ENCODE measurements at places on chromosomes 2 and 18.

GRCh38 chr2:142857256-142858164 is 20.0 kb upstream of the KYNU start:
- DNase-seq = no peak

DNA sequence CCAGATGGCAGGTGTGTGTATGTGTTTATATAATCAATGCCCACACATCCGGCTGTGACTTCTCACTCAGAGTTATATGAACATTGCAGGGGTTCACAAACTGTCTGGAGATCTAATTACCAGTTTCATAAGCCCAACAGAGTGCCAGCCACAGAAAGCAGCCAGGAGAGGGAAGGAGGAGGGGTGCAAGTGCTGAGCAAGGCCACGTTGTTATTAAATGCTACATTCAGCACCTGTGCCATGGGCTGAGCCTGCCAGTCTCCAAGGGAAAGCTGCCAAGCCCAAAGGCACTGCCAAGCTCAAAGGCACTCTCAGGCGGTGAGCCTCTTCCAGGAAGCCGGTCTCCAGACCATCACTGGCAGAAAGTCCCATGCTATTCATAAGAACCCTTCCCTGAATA is 17.4 kb downstream of the XDH start:
- DNase-seq = no peak

DNA sequence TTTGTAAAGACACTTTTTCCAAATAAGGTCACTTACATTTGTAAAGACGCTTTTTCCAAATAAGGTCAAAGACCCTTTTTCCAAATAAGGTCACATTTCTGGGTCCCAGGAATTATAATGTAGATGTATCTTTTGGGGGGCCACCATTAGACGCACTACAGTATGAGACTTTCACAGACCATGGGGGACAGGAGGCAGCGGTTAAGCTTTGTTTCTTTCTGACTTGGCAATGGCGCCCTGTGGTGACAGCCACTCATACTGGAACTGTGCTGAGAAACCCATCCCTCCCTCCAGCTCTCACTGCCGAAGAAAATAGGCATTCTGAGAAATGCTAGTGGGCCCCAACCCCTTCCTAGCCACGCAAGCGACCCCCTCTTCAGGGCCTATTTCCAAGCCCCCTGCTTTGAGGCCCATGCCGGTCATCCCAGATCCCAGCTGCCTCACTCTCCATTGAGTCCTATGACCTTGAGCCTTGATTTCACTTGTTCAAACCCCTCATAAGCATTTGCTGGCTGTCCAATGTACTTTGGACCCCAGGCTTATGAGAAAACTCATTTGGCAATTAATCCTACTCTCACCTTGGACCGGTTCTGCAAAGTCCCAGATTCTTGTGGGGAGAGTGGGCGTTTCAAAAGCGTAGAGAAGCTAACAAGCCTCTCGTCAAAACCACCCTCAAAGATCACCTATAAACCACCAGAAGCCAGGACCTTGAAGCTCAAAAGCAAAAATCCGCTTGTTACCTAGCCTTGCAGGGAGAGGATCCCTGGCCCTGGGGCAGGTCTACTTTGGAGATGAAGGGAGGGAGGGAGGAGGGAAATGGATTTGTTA is 11.3 kb upstream of the SPATA3 start:
- no peak for DNase-seq

DNA sequence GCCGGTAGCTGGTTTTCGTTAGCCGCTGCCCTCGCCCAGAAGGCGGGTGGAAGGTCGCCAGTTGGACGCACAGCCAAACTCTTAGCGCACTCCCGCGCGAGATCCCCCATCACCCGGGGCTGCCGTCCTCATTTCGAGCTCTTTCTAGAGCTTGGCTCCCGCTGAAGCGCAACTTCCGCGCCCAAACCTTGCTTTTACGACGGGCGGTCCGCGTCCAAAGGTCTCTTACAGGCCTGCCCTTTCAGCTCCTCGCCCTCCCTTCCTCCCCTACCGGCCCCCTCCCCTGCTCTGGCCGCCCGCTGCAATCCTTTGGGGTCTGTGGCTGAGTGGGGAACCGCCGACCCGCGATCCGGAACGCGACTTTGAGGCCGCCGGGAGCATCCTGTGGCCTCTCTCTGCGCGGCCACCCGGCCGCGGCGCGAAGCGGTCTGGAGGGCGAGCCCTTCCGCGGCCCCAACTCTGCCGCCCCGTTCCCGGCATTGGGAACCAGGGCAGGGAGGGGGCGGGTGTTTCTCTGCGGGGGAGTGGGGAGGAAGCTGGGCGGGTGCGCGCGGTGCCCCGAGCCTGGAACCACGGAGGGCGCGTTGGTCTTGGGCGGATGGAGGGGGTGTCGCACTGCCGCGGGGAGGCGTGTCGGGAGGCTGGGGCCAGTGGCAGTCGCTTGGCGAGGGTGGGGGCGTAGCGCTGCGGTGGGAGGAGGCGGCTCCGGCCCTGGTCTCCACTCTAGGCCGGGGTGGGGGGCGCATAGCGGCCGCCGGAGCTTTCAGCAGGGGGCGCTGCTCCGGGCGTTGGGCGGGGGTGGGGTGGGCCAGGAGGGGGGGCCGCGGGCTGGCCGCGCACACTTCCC is at the start of gene GDF7:
GDF7 (plus strand) TSS at position 841 of the 847 bp plus-strand sequence. CDS start 96 bp downstream, outside the sequence.
- DNase-seq = peak; percentile 4

DNA sequence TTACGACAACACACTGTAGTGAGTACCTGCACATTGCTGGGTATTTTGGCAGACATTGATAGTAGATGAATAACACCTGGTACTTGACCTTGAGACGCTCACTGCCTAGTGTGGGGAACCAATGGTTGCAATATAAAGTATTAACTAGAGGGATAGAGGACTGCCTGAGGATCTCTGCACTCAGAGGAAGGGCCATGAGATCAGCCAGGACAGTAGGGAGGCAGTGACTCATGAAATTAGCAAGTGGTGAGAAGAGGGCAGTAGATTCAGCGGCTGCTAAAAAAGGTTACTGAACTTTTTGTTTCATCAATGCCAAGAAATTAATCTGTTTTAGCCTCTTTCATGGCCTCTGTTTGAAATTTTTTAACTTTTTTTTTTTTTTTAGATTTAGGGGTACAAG is 250.8 kb upstream of the TCF4 start:
- no peak for DNase-seq

DNA sequence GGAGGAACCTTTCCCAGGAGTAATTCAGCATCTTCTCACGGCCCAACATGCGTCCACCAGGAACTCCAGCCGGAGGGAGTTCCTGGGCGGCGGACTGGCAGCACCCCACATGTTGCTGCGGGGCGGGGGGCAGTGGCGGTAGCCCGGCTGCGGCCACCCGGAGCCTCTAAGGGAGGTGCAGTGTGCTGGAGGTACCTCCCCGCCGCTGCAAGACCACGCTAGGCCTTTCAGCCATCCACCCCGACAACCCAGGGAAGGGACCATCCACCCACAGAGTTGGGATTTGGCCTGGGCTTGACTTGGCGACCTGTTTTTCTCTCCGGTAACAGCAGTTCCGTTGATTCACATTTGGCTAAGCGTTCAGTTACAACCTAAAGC is 625 bp downstream of the LYPD6 start:
- peak; percentile 23 for DNase-seq

DNA sequence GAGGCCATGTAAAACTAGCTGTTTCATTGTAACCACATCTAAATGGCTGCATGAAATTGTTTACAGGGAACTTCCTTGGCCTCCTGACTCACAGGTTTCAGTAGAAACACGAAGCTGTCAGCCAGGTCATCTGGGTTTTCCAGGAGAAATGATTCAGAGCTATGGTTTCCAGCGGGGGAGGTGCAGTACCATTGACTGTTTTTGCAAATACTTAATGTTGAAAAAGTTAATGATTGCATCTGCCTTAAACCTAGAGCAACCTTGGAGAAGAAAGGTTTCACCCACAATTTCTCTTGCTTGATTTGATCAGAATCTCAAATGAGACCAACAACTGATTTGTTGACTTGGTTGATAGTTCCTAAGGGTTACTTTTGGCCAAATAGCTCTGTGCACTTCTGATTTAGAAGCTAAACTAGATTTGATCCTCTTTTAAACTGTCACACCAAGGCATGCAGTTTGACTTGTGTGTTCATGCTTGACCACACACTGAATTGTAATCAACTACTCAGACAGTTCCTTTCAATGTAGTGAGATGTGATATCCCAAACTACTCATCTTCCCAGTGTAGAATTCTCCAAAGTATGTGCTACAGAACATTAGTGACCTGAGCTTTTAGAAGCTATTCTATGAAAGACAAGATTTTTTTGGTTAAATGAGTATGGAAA is 193.5 kb upstream of the CHST9 start:
- DNase-seq = peak; percentile 0

DNA sequence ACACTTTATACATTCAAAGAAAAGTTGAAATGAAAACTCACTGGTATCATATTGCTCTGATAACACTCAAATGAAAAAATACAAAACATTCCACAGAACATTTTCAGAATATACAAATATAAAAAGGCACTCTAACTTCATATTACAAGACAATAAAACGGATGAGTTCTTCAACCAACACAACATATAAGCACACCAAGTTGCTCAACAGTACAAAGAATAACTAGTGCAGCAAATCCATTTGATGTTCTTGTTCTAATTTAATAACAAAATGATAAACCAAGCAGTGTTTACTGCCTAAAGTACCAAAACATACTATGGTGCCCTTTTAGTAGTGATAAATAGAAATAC is 60.8 kb upstream of the PGAP1 start:
- DNase-seq = no peak

- DNase-seq = no peak
Observed at GRCh38 chr2:119662297-119662696, 16.7 kb upstream of the TMEM177 start.

- no peak for DNase-seq
Observed at GRCh38 chr2:188170356-188170755, 121.3 kb upstream of the GULP1 start.

DNA sequence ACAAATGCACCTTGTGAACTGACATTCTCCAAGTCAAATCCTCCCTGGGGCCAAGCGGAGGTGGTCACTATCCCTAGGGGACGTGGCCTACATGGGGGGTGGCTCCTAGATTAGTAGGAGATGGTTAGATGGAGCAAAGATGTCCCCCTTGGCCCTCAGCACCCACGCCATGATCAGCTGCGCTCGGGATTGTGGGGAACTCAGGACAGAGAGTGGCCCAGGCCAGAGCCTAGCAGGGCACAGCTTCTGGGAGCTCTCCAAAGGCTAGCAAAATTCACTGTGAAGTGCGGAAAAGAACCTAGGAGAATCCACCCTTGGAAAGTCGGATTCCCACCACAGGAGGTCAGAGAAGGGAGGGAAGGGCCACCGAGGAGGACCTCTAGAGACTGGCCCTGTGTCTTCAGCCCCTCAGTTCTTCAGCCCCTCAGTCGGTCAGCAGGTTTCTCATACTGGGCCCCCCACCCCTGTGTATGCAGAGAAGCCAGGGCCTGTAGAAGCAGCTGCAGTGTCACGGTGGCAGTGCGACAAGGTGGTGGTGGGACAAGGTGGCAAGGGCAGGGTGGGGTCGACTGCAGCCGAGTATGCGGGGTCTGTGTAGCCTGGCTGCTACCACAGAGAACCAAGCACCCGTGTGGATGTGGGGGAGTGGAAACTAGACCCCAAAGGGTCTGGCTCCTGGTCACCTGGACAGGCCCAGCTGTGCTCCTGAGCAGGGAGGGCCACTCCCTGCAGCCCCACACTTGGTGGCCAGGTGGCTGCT is 18.4 kb downstream of the GPR55 start:
- no peak for DNase-seq

GRCh38 chr2:1367601-1368000 is 45.7 kb upstream of the TPO start:
- no peak for DNase-seq

DNA sequence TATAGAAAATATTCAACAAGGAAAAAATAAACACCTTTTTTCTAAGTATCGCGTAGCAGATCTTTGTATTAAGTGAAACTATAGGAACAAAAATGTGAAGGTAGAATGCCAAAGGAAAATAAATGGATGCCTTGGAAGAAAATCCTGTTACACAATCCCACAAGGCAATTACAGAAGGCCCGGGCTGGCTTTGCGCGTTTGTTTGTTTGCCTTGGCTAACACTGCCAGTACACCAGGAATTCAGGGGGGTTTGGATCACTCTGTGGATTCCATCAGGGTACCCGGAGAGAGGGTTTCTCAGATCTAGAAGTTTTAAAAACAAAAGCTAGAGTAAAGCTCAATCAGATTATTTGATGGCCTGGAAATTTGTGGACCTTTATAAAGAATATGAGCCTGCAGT is 478.3 kb downstream of the FBXO15 start:
- DNase-seq = no peak

- DNase-seq = no peak
Observed at GRCh38 chr18:74084184-74084855, 63.3 kb downstream of the FBXO15 start.

DNA sequence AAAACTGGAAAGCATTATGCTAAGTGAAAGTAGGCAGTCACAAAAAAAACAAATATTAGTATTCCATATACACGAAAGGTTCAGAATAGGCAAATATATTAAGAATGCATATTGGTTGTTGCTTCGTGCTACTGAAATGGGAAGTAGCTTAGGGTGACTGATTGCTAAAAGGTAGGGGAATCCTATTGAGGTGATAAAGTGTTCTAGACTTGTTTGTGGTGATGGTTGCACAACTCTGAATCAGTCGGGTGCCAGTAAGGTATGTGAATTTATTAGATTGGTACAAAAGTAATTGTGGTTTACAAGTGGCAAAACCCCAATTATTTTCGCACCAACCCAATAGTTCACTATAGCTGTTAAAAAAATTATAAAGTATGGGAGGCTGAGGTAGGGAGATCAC is 20.7 kb downstream of the USP34 start:
- DNase-seq = no peak

GRCh38 chr2:227890495-227891079 is 19.2 kb downstream of the DAW1 start:
- DNase-seq = no peak

- DNase-seq = no peak
Observed at GRCh38 chr2:126467367-126468054, 188.4 kb upstream of the GYPC start.

DNA sequence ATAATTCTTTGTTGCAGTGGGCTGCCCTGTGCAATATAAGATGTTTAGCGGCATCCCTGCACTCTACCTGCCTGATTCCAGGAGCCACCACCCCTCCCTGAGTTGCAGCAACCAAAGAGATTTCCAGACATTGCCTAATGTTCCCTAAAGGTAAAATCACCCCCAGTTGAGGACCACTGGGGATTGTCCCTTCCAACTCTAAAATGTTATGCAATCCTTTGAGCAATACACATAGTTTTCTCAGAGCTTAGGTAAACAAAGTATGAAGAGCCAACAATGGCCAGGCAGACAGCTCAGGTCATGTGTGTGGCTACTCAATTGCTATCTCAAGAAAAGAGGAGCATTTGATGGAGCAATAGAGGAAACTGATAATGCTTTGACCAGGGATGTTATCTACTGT is 87.0 kb downstream of the XDH start:
- no peak for DNase-seq

DNA sequence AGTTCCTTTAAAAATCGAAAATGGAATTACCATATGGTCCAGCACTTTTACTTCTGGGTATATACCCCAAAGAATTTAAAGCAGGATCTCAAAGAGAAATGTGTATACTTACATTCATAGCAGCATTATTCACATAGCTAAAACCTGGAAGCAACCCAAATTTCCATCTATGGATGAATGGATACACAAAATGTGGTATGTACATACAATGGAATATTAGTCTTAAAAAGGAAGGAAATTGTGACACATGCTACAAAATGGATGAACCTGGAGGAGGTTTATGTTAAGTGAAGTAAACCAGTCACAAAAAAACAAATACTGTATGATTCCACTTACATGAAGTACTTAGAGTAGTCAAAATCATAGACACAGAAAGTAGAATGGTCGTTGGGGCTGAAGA is 147.9 kb upstream of the LTBP1 start:
- DNase-seq = no peak

- DNase-seq = no peak
Observed at GRCh38 chr2:197219636-197220035, 90.9 kb downstream of the ANKRD44 start.

GRCh38 chr18:23253630-23254029 is 118.3 kb downstream of the CABLES1 start:
- DNase-seq = no peak

Measured in SJCRH30 (cell line).